ENCODE measurements at places on chromosomes 4 and X.

DNA sequence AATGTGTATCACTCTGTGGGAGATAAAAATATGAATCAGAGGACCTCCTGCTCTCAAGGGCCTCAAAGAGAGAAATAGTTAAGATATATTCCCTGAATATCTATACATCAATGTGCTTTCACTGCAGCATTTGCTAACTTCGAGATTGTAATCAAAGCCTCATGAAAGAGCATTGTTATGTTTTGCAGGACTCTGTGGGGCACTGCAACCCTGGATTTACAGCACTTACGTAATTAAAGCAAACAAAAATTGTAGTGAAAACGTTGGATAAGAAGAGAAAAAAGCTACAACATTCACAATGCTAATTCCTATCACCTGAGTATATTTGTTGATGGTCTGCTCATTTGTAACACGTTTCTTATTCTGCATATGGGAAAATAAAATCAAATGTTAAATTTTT, 48.0 kb downstream of the ETNPPL start:
- DNase-seq, result no peak

DNA sequence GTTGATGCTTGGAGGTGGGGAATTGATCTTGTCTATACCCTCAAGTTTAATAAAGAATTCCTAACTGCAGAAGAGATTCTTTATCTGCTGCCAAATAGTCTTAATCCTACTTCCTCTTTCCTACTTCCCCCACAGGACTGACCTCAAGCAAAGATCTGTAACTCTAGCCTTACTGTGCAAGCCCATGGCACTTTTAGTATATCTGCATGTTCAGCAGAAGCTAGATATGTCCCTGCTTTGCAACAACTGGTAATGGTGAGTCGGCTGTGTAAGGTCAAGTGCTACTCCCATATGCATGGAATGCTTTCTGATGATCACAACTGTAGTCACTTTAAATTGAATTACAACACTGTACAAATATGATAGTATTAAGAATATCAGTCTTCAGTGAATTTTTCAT, 26.3 kb upstream of the PDS5A start:
- peak; percentile 12 for DNase-seq

DNA sequence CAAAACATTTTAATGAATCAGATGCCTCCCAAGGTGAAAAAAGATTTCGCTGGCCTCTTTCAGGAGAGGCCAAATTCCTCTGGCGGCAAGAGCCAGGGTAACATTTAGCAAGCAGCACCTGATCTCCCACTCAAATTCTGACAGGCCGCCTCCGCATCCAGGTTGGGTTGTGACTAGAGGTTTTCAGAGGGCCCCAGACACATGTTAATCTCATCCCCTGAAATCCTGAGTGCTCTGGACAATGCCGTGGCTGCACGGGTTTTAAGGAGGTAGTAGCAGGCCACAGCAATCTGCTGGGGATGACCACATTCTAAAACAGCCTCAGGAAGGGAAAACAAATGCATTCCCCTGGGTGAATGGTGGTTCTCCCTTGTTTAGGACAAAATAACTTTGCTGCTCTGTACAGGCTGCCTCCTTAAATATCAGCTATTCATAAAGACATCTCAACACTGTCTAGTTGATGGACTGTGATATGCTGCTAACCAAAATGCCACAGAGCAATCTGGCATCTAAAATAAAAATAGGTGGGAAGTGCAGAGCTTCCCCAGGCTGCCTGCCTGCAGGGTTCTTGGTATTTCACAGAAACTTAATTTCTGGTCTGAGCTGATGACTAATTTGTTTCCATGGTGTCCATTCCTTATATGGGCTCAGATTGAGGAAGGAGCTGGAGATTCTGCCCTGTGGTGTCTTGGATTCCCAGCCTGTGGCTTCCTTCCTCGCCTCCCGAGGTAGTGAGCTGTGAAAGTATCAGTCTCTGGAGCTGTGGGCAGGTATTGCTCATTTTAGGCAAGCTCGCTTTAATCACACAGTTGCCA, 202.0 kb downstream of the DCLK2 start:
- DNase-seq, result no peak

DNA sequence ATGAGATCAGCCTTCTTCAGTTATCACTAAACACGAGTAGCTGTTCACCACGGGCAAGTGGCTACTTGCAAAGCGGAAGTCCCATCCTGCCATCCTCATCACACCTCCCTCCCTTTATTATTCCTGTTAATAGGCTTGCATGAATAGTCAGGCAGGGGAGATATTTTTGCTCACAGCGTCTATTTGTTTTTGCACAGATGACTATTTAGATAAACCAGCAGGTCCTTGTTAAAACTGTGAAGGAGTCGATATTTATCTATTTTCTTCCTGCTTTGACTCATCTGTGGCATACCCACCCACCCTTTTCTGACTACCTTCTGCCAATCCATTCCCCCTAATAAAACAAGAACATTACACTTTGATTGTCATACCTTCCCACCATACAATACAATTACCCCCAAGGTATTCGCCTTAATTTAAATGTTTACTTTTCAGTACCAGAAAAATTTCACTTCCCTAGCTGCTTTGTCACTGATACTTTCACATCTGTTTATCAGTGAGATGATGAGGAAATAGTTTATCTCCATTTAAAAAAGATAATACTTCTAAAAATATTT, 96.6 kb upstream of the BANK1 start:
- DNase-seq, result no peak

DNA sequence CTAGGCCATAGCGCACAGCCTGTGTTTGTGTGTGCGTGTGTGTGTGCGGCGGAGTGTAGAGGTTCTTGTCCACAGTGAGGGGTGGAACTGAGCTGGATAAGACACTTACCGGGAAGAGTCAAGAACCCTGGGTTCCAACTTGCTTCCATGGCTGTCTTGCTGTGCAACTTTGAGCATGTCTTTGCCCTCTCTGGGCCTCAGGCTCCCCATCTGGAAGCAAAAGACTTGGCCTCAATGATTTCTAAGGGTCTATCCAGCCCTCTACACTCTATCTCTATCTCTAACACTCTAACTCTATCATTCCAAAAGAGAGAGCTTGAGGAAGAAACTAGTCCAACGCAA, 121.3 kb upstream of the PJA1 start:
- DNase-seq, result no peak

DNA sequence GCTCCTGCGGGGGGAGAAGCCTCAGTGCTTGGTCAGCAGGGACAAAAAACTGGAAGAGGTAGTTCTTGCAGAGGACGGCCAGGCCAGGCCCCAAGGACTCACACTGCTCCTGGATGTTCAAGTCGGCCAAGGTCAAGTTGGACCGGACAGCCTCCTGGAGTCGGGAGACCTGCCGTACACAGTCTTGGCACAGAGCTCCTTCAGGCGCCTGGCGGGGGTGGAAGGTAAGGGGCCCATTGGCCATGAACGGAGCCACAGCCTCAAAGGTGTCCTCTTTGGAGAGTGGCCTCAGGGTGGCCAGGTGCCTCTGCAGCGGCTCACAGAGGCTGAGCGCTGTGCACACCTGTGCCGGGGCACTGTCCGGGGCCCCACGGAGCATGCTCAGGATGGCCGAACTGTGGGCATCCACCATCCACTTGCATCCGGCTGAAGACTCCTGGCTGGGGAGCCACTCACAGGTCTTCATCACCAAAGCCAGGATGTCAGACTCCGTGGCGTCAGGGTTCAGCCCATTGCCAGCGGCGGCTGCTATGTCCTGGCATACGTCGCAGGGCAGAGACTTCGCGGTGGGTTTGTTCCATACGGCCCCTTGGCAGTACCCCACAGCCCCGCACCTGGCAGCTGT, 477 bp downstream of the PSAPL1 start:
- no peak for DNase-seq

GRCh38 chr4:139564502-139564901, 8.5 kb upstream of the SETD7 start:
- DNase-seq, result no peak

DNA sequence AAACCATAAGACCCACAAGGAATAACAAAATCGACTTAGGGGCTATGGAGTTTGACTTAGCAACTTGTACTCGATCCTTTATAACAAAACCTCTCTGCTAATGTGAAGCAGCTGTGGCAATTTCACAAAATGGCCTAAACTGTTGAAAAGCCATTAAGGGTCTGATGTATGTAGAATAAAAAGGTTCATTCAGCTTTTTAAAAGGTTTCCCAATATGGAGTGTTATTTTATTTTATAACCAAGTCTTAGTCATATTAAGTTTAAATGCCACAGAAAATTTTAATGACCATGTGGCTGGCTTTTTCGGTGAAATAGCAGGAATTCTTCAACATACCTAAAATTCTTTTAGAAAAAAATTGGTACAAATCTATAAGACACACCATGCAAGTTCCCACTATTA, 291.8 kb upstream of the HAND2 start:
- DNase-seq, result no peak

DNA sequence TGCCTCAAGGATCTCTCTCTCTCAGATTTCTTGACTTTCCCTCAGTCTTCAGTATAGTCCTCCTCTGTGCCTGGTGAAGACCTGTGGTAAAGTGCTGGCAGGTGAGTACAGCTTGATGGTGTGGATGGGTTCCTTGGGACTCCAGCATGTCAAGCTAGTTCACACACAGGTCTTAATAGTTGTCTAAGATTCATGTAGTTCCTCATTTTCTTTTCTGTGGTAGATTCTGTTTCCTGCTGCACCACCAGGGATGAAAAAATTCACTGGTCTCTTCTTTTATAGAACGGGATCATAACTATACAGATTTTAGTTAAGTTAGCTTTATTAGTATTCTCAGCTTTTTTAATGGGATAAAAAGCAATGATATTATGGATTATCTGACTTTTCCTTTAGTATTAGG, 32.5 kb upstream of the PAQR3 start:
- no peak for DNase-seq

DNA sequence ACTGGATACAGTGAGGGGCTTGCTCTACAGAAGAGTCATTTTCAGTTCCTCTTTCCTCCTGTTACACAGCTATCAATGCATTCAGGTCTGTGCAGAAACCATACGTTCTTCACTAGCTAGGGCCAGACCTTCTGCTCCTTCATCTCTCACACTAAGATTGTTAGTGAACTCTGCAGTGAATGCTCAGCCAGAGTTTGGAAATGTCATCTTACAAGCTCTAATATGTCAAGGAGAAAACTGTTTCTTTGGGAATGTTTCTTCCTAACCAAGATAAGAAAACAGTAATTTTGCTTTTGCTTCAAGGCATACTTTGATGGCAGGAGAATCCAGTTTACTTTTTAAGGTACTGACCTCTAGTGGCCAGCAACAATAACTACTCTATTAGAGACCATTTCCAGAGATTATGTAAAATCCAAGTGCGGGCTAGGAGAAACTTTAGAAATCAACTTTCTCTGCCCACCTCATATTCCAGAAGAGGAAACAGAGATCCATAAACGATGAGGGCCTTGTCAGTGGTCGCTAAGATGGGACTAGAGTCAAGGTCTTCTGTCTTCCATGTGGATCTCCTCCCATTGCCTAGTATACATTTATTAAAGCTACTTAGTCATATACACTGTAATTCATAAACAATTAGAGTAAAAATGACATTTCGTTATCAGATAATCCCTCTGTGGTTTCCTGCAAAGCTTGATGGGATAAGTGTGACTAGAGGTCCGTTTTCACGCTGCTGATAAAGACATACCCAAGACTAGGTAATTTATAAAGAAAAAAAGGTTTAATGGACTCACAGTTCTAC, 12.1 kb upstream of the CC2D2A start:
- DNase-seq, result no peak

- peak; percentile 25 for DNase-seq
These were observed 541.4 kb downstream of the ADGRL3 start for GRCh38 chr4:61741327-61742096.

GRCh38 chr4:74357965-74358364, 7.0 kb upstream of the EREG start:
- no peak for DNase-seq

Measured in heart right ventricle (tissue), 16 donors.